ENCODE measurements at places on chromosomes 1 and 21. TPM values are rescaled to one million over a fixed set of nuclear protein-coding genes. Genes with fewer than 3 reads are reported as not detected.
A peak's percentile ranks its signal among the peaks of the same experiment; 100 is the strongest.

- no peak for DNase-seq
Measured at GRCh38 chr1:25700144-25700523, 83.5 kb downstream of the MAN1C1 start.

DNA sequence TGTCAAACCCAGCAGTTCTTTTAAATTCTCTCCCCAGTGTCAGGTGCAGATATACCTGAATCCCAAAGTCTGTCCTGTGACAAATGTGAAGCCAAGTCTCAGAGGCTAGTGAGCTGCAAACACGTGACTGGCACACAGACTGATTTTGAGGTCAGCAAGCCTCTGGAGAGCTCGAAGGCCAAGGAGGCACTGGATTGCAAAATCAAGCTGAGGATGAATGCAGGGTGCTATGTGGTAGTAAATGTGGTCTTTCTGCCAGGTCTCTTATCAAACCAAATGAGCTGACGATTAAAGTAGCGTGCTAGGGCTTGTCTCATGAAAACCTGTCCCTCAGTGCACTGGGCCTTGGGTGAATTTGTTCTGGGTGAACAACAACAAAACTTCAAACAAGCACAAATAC is 20.6 kb downstream of the GPR3 start:
- DNase-seq, result no peak

- DNase-seq, result peak; percentile 95
Measured at GRCh38 chr1:67430358-67431155, at the start of gene SERBP1. TSS of gene SERBP1 (minus strand) at chr1:67430402. CDS start at chr1:67430300, 102 bp downstream.

- DNase-seq, result peak; percentile 48
Measured at GRCh38 chr1:220370041-220370700, 97.9 kb upstream of the RAB3GAP2 start.

- DNase-seq, result no peak
Measured at GRCh38 chr1:12078575-12078937, 15.5 kb downstream of the TNFRSF8 start.

AIM2 gene
- total RNA-seq, result not detected

DNA sequence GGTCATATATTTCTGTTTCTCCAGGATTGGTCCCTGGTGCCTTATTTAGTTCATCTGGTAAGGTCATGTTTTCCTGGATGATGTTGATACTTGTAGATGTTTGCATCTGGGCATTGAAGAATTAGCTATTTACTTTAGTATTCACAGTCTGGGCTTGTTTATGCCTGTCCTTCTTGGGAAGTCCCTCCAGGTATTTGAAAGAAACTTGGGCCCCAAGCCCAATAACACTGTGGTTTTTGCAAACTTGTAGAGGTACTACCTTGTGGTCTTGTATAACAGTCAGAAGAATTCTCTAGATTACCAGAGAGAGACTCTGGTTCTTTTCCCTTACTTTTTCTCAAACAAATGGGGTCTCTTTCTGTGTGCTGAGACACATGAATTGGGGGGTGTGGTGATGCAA is 251.4 kb upstream of the B3GALT2 start:
- no peak for DNase-seq

GRCh38 chr1:46005594-46005993 is 126.8 kb downstream of the PIK3R3 start:
- no peak for DNase-seq

GRCh38 chr1:244102046-244102445 is 51.0 kb downstream of the ZBTB18 start:
- DNase-seq, result no peak

FCMR gene
- 1.1 TPM for total RNA-seq

TCHH gene
- total RNA-seq, result not detected

NOS1AP gene
- 6.7 TPM for total RNA-seq

- DNase-seq, result no peak
Measured at GRCh38 chr1:178379807-178380206, 117.0 kb downstream of the CLEC20A start.

WNT9A gene
- total RNA-seq, result 0.37 TPM

- DNase-seq, result no peak
Measured at GRCh38 chr1:74858136-74858535, 125.2 kb downstream of the TYW3 start.

HNRNPCL4 gene
- not detected for total RNA-seq

DNA sequence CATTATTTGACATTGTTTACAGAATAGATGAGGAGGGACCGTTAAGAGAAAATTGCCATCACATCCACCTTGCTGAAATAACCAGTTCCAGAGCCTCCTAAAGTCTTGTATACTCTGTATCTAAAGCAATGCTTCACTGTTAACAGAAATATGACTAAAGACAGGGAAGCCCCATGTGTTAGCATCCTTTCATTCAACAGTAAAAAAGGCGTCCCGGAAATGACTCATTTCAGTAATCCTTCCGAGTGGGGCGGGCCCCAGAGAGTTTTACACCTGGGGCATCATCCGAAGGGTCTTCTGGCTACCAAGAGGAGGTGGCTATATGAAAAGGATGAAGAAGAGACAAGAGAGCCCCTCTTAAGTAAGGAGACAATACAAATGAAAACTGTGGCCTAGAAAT is 227.2 kb downstream of the SLC45A1 start:
- no peak for DNase-seq

- no peak for DNase-seq
Measured at GRCh38 chr1:101293461-101294051, 56.7 kb downstream of the S1PR1 start.

TTC39A gene
- total RNA-seq, result 18.8 TPM

FAM177B gene
- not detected for total RNA-seq

SLAMF6 gene
- not detected for total RNA-seq

DNA sequence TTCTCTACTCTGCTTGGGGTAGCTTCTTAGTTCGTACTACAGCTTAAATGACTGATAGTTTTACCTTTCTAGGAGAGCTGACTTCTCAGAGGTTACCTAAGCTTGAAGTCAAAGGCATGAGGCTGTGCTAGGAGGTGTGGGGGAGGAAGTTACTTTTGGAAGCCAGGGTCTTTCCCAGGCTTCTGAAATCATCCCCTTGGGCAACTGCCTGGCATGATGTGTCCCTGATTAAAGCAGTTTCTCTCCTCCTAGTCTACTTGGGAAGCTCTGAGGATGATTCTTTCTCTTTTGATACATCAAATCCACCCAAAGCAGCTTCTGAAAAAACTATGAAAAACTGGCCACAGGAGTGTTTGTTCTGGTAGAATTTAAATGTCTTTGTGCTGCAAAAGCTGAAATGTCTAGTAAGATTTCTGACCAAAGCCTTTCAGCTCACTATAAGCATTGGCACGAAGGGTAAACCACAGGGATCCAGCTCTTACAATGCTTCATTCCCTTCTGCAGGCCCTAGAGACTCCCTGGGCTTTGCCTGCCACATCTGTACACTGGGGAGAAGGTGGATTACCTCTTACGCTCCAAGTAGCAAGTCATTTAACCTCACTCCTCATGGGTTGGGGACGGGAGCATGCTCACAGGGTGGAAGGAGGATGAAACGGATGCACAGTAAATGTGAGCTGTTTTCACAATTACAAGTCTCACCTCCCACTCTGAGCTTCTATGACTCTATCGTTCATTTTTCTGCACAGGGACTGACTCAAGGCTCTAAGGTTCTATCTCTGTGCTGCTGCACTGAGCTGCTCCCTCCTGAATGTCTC is 59.6 kb downstream of the RUNX1 start:
- no peak for DNase-seq

GRCh38 chr1:156920233-156921052 is at the start of gene LRRC71:
TSS of gene LRRC71 (plus strand) at chr1:156920632. CDS start at chr1:156920804, 172 bp downstream.
- DNase-seq, result peak; percentile 80

TNFAIP8L2 gene
- total RNA-seq, result not detected

DNAJC11 gene
- total RNA-seq, result 64.0 TPM

OPRD1 gene
- 0.07 TPM for total RNA-seq

GRCh38 chr1:147245129-147245528 is 2.6 kb downstream of the CHD1L start:
- no peak for DNase-seq

DENND2D gene
- 20.0 TPM for total RNA-seq

DNA sequence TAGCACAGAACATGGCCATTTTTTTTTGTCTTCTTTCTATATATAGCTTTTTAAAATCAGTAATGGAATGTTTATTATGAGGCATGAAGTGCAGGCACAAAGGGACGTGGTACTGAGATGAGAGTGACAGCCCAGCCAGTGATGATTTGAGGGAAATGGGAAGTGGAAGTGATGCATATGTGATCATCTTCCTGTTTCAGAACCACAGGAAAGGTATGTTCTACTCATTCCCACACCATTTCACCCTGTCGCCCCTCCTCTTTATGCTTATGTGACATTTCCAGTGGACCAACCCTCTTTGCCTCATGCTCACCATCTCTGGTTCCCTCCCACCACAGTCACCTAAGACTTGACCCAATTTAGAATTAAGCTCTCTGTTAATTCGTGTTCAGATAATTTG is 24.3 kb downstream of the PTGS2 start:
- DNase-seq, result no peak

DNA sequence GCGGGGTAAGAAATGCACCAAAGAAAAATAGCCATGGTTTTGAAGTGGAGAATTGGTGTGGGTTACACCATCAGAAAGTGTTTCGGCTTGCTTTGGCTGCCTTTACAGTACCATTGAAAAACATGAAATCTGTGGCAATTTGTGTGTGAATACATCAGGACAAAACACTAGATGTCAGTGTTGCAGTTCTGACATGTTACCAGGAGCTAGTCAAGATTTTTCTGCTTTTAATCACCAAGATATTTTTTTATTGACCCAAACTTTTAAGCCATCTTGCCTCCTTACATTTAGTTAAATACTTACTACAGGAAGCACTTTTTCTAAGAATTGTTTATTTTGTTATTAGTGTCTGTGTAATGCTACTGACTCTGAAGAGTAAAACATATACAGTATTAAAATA is 14.3 kb downstream of the RRP15 start:
- DNase-seq, result no peak

DNA sequence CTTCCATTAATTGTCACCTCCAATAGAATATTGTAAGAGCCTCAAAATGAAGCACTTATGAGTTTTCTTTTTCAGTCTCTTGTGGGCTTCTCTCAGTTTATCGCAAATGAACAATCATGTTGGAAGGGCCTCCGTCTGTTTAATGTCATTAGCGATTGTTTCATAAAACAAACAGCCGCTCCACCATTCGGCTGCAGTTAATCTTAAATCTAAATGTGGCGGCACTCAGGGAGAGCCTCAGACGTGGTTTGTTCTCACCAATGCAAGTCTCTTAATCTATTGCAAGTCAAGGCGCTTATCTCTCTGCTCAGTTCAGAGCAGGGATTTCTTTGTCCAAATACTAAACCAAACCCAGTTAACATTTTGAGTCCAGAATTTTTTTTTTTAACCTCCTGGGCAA is 34.9 kb upstream of the ESRRG start:
- no peak for DNase-seq

DNA sequence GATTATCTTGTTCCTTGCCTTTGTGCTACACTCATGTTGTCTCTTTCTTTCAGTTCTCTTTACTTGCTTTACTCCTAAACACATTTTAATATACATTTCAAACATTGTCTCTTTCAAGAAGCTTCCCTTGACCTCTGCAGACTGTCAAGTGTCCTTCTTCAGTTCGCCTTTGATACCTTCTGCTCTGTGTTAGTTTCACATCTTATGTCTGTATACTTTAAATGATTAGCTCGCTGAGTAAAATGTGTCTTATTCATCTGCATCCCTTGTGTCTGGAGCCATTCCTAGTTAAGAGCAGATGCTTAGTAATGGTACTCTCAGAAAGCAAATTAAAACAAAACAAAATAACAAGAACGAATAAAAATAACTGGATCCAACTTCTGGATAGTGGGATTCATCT is 303.3 kb downstream of the S1PR1 start:
- DNase-seq, result no peak

DNA sequence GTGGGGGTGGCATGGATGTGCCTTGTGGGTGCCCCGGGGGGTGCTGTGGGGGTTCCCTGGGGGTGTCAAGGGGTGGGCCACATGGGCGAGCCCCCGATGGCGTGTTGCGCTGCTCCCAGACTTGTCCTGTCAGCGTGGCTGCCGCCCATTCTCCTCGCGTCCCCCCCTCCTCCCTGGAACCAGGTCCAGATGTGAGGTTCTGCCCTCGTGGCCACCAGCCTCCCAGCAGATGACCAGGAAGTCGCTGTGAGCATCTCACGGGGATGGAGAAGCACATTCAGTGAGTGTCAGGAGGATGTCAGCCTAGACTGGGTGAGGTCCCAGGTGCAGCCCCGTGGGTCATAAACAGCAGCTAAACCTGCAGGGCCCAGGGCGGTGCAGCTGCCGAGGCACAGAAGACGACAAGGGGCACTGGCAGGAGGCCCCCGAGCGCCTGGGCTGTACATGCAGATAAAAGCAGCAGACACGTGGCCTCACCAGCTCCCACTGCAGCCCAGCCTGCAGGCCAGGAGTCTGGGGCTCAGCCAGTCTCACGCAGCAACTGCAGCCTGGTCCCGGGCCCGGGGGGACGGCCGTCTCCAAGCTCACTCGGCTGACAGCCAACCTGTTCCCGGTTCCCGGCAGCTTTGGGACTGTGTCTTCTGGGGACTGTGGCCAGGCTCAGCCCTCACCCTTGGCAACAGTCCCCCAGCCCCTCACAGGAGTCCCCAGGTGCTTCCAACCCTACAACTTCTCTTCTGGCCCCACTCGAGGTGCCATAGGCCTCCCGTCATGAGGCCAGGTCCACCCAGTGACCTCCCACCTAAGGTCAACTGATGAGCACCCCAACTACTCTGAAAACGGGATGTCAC is 17.5 kb upstream of the COL6A2 start:
- DNase-seq, result no peak

SCYL3 gene
- 17.9 TPM for total RNA-seq

DNA sequence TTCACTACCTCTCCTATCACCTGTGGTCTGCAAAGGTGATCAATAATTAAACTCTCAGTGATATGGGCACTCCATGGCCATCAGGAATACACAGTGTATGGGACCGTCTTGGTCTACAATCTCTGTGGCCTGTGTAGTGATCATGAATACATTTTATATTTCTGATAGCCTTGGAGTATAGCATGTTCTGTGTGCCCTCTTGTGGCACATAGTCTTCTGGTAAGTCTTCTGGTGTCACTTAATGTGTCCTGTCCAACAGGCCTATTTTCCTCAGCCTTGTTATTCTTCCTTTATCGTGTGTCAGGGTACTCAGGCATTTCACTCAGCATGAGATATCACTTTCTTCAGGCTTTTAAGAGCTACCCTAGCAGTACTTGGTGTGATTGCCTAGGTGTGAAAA is 393.6 kb downstream of the AGBL4 start:
- peak; percentile 14 for DNase-seq

NTPCR gene
- 38.2 TPM for total RNA-seq

GRCh38 chr1:112905395-112906149 is 50.4 kb downstream of the SLC16A1 start:
- peak; percentile 11 for DNase-seq

DNA sequence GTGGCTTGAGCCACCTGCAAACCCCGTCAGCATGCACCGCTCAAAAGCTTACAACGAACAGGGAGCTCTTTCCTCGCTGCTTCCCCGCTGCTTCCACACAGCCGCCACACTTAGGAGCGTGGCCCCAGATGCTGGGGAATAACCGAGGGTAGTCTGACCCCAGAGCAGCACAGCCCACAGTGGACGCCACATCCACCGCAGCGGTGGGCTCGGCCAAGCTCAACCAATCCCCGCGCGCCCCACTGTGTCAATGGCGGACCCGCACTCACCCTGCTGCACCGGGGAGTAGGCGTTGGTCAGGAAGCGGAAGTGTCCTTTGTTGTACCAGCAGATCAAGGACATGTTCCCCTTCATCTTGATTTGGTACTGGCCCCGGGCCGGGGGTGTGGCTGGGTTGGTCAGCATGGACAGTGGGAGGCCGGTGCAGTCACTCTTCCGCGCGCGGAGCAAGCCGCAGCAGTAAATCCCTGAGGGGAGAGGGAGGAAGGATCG is 93.5 kb downstream of the PGBD5 start:
- no peak for DNase-seq

Data from Calu3 (cell line).